ENCODE measurements at places on chromosomes 11 and 22.

GRCh38 chr11:105609832-105610781 is at the start of gene GRIA4:
Gene GRIA4, plus strand, starts transcription at chr11:105610073. Its CDS starts 925 bp downstream, at chr11:105610998.
- no peak for DNase-seq

GRCh38 chr11:11895672-11896071 is 53.9 kb downstream of the USP47 start:
- DNase-seq, result no peak

GRCh38 chr11:114110952-114111947 is 51.7 kb downstream of the ZBTB16 start:
- DNase-seq, result no peak

DNA sequence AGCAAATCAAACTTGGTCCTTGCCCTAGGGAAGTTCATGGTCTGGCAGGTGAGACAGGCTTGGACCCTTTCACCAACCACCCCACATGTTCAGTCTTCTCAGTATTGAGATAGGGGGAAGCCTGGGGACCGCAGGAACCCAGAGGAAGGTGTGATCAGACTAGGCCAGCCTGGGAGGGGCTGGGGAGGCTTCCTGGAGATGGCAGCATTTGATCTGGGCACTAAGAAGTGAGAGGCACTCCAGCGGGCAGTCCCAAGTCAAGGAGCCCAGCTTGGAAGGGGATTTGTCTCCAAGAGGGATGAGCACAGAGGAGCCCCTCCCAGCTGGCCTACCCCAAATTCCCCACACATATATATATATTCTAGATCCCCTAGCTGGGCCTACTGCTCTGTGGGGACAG is 5.4 kb downstream of the LRRC32 start:
- no peak for DNase-seq

GRCh38 chr11:69869311-69869939 is 50.2 kb upstream of the FGF3 start:
- DNase-seq, result no peak

- no peak for DNase-seq
Observed at GRCh38 chr22:46740910-46741780, 3.1 kb upstream of the CERK start.

DNA sequence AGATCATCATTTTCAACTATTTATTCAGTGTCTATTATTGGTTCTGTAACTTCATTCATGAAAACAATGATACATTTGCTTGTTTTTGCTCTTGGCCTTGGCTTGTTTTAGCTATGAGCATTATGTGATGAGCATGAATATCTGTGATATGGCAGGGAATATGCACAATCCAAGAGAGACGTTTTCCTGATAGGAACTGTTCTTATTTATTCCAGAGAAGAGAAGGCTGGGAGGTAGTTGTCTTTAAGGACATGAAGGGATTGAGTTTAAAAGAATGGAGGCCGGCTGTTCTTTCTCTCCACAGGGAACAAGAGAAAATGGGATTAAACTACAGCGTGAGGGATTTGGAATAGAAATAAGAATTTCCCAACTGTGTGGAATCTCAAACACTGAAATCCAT is 30.3 kb downstream of the BLID start:
- no peak for DNase-seq

DNA sequence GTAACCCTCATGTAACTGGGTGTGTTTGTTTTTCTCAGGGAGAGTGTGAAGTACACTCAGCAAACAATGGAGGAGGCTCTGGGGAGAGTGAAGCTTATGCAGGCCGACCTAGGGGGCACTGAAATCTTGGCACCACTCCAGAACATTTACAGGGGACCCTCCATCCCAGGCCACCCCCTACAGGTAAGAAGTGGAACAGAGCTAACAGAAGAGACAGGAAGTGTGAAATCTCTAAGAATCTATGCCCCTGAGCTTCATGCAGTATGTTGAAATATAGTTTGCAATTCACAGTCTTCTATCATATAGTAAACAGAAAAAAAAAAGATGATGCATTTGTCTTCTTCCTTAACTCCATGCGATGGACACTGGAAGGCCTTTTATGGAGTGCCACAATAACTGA is 8.4 kb downstream of the VWA5A start:
- DNase-seq, result no peak

DNA sequence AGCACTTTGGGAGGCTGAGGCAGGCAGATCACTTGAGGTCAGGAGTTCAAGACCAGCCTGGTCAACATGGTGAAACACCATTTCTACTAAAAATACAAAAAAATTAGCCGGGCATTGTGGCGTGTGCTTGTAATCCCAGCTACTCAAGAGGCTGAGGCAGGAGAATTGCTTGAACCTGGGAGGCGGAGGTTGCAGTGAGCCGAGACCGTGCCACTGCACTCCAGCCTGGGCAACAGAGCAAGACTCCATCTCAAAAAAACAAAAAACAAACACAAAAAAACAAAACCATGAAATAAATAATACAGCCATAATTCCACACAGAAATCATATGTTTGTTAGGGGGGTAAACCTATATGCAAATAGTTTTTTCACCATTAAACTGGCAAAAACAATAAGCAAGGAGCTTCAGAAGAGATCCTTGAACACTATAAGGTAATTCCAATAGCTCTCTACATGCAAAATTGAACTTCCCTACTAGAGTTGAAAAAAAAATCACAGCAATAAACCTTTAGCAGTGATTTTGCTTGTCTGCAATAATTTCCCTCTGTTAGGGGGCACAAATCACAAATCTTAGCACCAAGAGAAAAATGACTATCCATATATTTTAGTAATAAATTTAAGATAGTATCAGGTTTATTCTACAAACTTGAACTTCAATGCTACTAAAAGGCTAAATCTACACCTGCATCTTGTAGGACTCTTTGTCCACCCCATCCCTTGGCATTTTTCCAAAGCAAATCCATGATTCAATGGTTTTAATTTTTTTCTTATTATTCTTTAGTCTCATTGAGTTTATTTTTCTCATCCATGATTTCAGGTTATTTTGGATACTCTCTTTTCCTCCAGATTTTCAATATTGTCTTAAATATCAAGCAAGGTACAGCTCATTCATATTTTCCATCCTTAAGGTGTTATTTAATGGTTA is 3.9 kb downstream of the CSTF3 start:
- DNase-seq, result no peak

DNA sequence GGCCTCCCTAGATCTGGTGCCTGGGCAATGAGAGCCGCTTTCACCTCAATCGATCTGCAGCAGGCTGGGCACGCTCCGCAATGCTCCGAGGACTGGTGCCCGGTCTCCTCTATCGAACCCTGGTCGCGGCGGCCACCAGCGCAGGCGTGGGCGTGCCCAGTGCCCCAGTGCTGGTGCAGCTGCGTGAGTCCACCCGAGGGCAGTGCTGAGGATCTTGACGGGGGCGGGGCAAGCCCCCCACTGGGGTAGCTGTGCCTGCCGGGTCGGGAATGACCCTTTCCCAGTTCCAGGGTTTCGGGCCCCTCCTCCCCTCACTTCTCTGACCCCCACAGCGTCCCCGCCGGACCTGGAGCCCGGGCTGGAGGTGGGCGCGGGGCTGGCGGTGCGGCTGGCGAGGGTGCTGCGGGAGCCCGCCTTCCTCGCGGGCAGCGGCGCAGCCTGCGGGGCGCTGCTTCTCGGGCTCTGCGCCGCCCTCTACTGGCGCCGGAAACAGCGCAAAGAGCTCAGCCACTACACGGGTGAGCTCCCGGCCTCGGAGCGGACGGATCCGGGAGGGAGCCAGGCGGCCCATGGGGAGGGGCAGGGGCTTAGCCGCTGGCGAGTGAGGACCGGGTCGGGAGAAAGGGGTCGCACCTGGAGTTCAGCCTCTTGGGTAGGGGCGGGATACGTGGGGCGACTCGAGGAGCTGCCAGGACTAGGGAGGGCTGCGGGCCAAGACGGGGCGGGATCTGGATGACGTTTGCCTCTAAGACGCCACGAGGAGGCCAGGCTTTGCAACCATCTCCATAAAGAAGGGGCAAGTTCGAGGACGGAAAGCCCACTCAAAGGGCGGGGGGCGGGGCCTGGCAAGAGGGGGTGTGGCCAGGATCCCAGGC is 10.9 kb downstream of the ROBO3 start:
- peak; percentile 50 for DNase-seq

GRCh38 chr11:5123802-5124521 is 14.2 kb downstream of the OR52A5 start:
- no peak for DNase-seq

DNA sequence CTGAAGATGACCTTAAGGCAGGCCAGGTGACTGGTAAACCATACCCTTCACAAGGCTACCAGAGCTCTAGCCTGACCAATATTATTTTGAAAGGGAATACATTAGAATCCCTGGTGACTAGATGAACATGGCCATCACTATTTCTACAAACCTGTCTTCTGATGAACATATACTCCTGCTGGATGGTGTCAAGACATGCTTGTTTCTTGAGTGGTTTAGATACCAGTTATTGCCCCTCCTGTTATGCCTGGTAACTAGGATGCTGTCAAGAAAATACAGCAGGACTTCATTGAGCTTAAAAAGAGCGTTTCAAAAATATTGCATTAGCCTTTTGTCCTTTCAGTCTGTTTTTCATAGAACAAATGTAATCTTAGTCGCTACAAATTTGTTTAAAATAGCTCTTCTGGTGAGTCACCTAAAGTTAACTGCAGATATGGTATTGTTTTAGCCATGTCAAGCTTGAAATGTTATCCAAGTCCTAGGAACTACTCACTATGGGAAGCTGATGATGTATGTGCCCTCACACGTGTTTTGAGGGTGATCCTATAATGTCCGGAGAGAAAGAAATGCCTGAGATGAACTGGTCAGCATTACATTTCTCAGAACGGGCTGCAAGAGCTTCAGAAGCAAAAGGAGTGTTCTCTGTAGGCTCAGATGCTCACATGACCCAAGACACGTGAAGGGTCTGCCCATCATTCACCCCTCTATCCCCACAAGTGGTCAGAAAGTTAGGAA is 20.6 kb downstream of the ADM start:
- no peak for DNase-seq

- DNase-seq, result no peak
Observed at GRCh38 chr22:25419247-25420113, 145.0 kb upstream of the GRK3 start.
